ENCODE measurements at places on chromosomes 13 and 19. TPM values are rescaled to one million over a fixed set of nuclear protein-coding genes. Genes with fewer than 3 reads are reported as not detected.

The C19orf25 gene
- 56.5 TPM for total RNA-seq

The RAB8A gene
- total RNA-seq: 81.8 TPM

The C2CD4C gene
- 7.9 TPM for total RNA-seq

The IGFL1 gene
- total RNA-seq: not detected

The KIR3DL1 gene
- total RNA-seq: not detected

The ZNF420 gene
- total RNA-seq: 12.3 TPM

The CCDC106 gene
- total RNA-seq: 24.8 TPM

DNA sequence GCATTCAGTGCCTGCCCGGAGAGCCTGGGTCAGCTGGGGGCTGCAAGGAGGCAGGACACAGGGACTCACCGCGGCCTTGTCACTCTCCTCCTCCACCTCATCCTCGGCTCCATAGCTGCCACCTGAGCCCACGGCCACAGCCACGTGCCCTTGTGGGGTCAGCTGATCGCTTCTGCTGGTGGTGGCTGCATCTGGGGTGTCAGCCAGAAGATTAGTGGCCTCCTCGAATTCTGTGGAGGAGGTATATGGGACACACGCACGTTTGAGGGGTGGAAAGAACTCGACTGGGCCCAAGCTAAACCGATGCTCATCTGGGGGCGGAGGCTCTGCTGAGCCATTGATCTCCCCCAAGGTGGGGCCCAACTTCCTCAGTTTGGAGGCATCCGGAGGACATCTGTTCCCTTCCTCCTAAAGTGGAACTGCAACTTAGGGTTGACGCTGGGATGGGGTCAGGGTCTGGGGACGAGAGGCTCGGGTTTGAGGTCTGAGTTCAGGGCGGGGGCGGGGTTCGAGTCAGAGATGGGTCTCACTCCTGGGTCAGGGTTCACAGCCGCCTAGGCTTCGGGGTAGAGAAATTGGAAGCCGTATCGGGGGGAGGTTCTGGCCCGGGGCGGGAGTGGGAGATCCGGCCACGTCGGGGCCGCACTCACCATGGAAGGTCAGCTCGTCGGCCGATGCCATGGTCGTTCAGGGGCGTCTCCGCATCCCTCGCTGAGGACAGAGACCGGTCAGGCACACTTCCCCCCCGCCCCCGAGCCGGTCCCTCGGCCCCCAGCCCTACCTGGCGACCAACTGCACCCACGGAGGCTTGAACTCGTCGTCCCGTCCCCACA, 493 bp downstream of the YIPF2 start:
- peak overlapping the region; percentile 85 for H3K4me3 ChIP-seq
- no peaks in the 10 kb centered on the region for H3K27me3 ChIP-seq
- peaks cover 11% of the 10 kb centered on the region for H3K4me1 ChIP-seq
- DNase-seq: no peak
- no peak overlapping the region for H3K27ac ChIP-seq
- peaks cover 12% of the 10 kb centered on the region for H3K36me3 ChIP-seq

DNA sequence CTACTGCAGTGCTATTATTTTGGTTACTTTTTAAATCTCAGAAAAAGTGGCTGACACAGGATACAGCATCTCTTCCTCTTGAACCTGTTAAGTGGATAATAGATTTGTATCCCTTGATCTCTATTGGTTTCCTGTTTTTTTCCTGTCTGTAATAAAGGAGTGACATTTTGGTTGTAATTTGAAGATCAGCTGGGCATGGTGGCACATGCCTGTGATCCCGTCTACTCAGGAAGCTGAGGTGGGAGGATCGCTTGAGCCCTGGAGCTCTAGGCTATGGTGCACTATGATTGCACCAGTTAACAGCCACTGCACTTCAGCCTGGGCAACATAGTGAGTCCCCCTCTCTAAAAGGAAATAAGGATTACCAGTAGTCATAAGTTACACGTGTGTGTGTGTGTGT, 46.8 kb downstream of the METTL21C start:
- H3K4me1 ChIP-seq: no peaks in the 10 kb centered on the region
- H3K36me3 ChIP-seq: peaks cover 66% of the 10 kb centered on the region
- H3K27me3 ChIP-seq: no peaks in the 10 kb centered on the region
- no peak for DNase-seq

DNA sequence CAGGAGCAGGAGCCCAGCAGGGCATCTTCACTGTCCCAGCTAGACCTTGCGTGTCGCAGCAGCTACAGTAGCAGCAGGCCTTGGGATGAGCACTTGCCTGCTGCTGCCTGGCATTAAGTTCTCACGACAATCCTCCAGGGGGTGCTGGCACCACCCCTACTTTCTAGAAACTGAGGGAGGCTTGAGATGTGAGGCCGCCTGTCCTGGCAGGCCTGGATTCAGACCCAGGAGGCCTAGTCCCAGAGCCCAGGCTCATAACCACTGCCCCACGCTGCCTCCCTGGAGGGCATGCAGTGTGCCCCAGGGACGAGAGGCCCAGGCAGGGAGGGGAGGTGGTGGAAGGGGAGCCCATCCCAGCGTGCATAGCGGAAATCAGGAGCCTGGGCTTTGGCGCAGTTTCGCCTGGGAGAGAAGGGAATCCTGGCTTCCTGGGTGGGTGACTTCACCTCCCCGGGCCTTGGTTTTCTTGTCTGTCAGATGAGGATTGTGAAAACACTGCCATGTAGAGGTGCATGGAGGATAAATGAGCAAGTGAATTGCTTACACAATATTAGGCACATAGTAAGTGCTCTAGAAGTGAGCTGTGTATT, 26.1 kb downstream of the PPP5C start:
- H3K27me3 ChIP-seq: no peaks in the 10 kb centered on the region
- peak; percentile 54 for DNase-seq
- H3K4me3 ChIP-seq: peak overlapping the region; percentile 25
- peaks cover 39% of the 10 kb centered on the region for H3K4me1 ChIP-seq
- H3K27ac ChIP-seq: peak overlapping the region; percentile 97

- H3K36me3 ChIP-seq: peaks cover 18% of the 10 kb centered on the region
- H3K27ac ChIP-seq: no peak overlapping the region
- no peaks in the 10 kb centered on the region for H3K27me3 ChIP-seq
- no peak for DNase-seq
- H3K4me3 ChIP-seq: no peak overlapping the region
Measured at GRCh38 chr13:104315606-104316005, 1249.4 kb upstream of the SLC10A2 start.

DNA sequence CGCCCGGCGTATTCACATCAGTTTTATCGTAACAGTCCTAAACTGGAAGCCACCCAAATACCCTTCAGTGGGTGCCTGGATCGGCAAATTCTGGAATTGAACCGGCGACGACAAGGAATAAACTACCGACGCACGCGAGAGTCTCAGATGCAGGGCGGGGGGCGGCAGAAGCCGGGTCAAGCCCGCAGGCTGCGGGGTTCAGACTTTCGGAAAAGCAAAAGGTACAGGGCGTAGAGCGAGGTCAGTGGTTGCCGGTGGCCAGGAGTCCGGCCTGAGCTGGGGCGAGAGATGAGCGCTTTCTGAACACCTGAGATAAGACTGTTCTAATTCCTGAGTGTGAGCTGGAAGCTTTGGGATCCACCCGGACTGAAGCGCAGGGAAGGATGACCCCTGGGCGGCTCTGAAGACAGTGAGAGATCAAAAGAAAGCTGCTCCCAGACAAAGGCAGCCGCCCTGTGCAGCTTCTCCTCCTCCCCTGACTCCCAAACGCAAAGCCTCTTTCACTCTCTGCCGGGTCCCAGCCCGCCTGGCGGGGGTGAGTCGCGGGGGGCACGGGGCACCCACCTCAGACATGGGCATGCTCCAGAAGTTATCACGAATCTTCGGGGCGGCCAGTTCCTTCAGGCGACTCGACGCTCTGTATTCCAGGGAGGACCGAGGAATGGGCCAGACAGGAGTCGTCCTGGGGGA, 26.2 kb upstream of the MIER2 start:
- DNase-seq: no peak
- H3K4me1 ChIP-seq: no peaks in the 10 kb centered on the region
- no peak overlapping the region for H3K27ac ChIP-seq
- no peaks in the 10 kb centered on the region for H3K27me3 ChIP-seq
- H3K4me3 ChIP-seq: no peak overlapping the region

DNA sequence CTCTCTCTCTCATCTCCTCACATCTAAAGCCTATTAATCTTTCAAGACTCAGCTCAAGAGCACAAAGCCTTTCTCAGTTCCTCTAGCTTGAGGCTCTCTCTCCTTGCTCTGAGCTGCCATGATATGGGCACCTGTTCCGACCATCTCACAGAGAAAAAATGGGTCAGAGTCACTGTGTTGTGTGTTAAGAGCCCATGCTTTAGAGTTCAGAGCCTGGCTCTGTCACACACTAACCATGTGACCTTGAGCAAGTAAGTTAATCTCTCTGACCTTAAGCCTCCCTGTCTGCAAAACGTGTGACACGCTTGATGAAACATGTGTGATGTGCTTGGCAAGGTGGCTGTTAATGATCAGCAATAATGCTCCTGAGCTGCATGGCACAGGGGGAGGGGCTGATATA, 245.2 kb downstream of the DLEU7 start:
- peaks cover 27% of the 10 kb centered on the region for H3K4me1 ChIP-seq
- no peaks in the 10 kb centered on the region for H3K27me3 ChIP-seq
- H3K27ac ChIP-seq: no peak overlapping the region
- DNase-seq: no peak
- H3K4me3 ChIP-seq: no peak overlapping the region

DNA sequence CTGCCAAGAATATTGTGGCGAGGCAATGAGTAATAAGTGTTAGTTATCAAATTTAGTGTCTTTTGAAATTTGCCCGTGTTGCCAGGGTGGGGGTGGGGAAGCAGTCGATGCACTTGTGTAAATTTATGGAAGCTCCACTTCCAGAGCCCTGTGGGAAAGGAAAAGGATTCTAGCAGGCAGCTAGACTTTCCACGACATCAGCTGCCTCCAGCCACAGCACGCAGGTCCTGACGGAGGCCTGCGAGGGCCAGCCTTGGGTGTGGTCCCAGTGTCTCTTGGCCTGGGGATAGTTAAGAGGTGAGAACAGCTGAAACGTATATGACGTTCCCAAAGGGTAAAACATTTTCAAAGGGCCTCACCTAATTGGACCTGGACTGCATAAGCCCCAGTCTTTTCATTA, 433.0 kb downstream of the TSHZ3 start:
- no peaks in the 10 kb centered on the region for H3K27me3 ChIP-seq
- no peaks in the 10 kb centered on the region for H3K36me3 ChIP-seq
- H3K4me1 ChIP-seq: peaks cover 29% of the 10 kb centered on the region
- no peak overlapping the region for H3K27ac ChIP-seq
- H3K4me3 ChIP-seq: no peak overlapping the region

DNA sequence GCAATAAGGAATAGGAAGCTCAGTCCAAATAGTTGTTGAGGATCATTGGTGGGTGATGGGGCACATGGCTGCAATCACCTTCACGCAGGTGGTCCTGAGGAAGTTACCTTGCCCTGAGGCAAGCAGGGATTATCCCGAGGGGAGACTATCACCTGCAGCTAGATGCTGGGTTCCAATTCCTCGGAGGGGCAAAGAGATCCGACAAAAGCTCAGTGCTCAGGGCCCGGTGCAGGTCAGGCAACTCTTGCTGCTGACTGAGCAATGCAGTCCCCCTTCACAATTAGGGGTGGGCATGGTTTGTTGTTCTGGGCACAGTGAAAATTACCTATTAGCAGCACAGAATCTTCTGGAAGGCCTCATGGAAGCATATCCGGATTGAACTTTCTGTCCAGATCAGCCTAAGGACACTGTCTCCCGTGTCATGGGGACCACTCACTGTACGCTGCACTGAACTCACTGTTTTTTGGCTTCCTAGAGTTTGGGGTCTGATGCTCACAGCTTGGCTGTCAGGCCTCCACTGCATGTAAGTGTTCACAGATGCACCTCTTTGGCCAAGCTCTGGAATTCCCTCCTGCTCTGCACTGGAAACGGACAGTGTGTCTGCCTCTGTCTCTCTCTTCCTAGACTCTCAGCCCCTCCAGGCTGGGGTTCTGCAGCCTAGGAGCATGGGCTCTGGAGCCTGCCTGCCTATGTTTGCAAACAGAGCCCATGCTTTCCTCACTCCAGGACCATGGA, 372.7 kb downstream of the ZNF536 start:
- no peak for DNase-seq
- H3K36me3 ChIP-seq: peaks cover 2% of the 10 kb centered on the region
- H3K4me1 ChIP-seq: no peaks in the 10 kb centered on the region
- H3K27me3 ChIP-seq: peaks cover 3% of the 10 kb centered on the region
- H3K4me3 ChIP-seq: no peak overlapping the region

DNA sequence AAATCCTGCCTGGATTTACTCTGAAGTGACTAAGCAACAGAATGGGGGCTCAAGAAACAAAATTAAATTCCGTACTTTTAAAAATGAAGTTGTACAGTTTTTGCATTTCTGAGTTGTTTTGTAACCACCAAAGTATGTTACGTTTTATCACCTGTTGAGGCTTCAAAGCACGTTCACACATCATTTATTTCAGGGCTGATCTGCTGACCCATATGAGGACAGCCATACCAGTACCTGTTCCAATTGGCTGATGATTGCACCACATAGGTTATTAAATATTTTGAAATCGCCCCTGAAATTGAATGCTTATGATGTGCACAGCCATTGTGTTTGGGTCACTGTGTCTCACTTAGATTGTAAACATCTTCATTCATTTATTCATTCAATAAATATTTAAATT, 72.0 kb upstream of the FLT1 start:
- H3K4me3 ChIP-seq: no peak overlapping the region
- DNase-seq: no peak
- H3K4me1 ChIP-seq: peaks cover 27% of the 10 kb centered on the region
- H3K27me3 ChIP-seq: no peaks in the 10 kb centered on the region
- H3K27ac ChIP-seq: no peak overlapping the region
- H3K36me3 ChIP-seq: no peaks in the 10 kb centered on the region

DNA sequence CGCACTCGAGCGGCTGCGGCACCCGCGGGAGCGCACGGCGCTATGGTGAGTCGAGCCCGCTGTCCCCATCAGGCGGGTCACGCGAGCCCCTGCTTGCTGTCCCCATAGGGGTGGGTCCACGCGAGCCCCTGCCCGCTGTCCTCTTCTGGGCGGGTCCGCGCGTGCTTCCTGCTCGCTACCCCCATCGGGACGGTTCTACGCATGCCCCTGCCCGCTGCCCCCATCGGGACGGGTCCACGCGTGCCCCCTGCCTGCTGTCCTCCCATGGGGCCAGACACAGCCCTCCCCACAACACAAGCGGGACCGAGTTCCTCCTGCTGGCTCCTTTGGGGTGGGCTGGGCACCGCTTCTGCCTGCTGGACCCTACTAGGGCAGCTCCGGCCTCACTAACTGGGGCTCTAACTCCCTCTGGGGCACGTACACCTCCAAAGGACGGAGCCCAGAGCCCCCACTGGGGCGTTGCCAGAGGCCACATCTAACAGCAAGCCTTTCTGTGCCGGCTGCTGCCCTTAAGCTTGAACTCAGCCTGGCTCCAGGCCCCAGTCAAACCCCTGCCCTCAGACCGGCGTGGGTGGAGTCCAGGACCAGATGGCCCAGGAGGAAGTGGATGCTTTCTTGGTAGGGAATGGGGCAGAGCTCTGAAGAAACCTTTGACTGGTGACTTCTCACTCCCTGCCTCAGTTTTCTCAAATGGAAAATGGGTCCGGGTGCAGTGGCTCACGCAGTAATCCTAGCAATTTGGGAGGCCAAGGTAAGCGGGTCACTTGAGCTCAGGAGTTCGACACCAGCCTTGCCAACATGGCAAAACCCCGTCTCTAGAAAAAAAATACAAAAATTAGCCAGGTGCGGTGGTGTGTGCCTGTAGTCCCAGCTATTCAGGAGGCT, 722 bp downstream of the COLGALT1 start:
- H3K4me1 ChIP-seq: peaks cover 17% of the 10 kb centered on the region
- H3K4me3 ChIP-seq: peak overlapping the region; percentile 69
- no peaks in the 10 kb centered on the region for H3K27me3 ChIP-seq
- DNase-seq: peak; percentile 72

- H3K4me3 ChIP-seq: no peak overlapping the region
- H3K4me1 ChIP-seq: peaks cover 13% of the 10 kb centered on the region
- peaks cover 7% of the 10 kb centered on the region for H3K36me3 ChIP-seq
Measured at GRCh38 chr19:54921082-54921481, 15.1 kb downstream of the NCR1 start.

- peaks cover 19% of the 10 kb centered on the region for H3K4me1 ChIP-seq
- no peaks in the 10 kb centered on the region for H3K27me3 ChIP-seq
- no peaks in the 10 kb centered on the region for H3K36me3 ChIP-seq
- H3K27ac ChIP-seq: no peak overlapping the region
- no peak for DNase-seq
Measured at GRCh38 chr13:23723471-23723870, 153.3 kb downstream of the TNFRSF19 start.
